Left ventricle myocardium inferior (tissue), 1 donor: ENCODE measurements at places on chromosomes 1 and 21. TPM values are rescaled to one million over a fixed set of nuclear protein-coding genes. Genes with fewer than 3 reads are reported as not detected.

Gene FNDC10
- total RNA-seq: 3.6 TPM

Gene KRTAP7-1
- total RNA-seq: not detected

DNA sequence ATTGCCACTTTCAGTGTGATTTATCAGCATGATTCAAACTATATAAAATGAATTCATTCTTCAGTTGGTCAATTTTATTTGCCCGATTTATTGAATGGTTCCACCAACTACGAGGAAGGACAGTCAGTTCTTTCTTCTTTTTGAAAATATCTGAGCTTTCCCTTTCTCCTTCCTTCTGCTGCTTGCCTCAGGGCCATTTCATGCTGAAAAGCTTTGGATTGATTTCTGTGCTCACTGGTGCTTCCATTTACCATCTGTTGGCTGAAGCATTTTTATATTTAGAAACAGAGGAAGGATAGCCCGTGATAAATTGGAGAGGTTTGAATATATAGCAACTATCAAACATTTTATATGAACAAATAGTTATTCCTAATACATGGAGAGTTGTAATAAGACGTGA, 68.9 kb upstream of the ADAMTS5 start:
- no peak for DNase-seq

DNA sequence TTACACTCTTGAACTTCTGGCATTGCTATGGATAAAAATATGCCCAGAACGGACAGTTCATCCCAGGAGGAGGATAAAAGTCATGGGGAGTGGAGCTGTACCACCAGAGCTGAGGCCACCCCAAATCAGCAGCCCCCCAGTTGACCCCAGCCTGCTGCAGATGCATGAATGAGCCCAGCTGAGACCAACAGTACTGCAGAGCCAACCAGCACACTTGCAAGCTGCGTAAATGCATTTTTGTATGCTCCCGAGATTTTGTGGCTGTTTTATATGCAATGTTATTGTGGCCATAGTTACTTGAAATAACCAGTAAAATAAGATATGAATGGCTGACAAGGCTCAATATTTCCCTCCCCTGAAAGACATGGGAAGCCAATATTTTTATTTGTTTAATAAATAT, 264.6 kb downstream of the DUSP10 start:
- no peak for DNase-seq

GRCh38 chr1:230283678-230284077, 142.5 kb downstream of the PGBD5 start:
- DNase-seq: no peak

- no peak for DNase-seq
Measured at GRCh38 chr1:42173961-42174735, 9.6 kb upstream of the GUCA2A start.

- no peak for DNase-seq
Measured at GRCh38 chr1:12543740-12544154, 74.3 kb downstream of the DHRS3 start.
